HS-27A (cell line): ENCODE measurements at places on chromosomes 6 and 20.

DNA sequence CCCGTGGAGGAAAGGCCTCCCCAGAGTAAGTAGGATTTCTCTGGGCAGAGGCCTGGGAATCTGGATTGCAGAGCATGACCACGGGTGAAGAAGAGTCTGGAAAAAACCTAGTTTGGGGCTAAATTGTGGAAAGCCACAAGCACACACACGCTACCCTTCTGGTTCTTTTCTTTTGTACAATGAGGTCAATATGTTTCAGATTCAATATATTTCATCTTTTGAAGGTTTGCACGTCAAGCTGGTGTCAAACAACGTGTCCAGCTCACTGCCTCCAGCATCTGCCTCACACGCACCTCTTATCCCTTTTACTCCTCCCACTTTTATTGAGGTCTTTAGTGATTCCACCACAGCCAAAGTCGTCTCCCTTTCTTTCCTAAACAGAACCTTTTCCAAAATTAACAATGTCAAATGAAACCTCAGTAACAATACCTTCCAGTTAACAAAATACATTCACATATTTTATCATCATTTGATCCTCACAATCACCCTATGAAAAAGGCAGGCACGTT, 773 bp upstream of the EPB41L2 start:
- DNase-seq: no peak

- no peak for DNase-seq
Measured at GRCh38 chr6:150391890-150392289, 23.1 kb downstream of the IYD start.

DNA sequence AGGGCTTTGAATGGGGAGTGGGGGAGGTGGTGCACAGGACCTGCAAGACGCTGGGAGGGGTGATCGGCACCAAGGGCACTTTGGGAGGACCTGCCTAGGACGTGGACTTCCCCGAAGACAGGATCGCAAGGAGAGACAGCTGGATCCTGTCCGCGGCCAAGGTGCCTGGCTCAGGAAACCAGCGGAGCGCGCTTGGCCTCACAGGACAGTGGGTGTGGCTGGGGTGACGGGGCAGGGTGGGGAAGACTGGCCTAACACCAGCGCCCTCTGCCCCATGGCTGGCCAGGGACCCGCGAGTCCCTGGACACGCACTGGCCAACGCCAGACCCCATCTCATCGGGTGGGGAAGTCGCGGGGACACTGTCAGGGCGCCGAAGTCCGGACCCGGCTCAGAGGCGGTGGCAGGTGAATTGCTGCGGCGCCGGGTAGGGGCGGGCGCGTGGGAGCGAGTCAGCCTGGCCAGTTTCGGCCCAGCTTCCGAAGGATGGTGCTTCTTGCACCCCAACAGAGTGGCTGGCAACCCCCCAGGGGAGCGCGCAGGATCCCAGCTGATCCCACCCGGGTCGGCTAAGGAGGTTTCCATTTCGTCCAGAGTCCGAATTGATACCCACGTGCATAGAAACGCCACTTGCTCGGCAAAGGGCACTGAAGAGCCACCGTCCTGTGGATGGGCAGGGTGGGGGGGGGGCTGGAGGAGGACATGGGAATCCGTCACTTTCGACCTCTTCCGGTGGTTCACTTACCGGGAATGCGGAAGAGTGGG, 785 bp upstream of the THBD start:
- no peak for DNase-seq

GRCh38 chr6:150934380-150934779, 68.9 kb downstream of the MTHFD1L start:
- DNase-seq: peak; percentile 20

DNA sequence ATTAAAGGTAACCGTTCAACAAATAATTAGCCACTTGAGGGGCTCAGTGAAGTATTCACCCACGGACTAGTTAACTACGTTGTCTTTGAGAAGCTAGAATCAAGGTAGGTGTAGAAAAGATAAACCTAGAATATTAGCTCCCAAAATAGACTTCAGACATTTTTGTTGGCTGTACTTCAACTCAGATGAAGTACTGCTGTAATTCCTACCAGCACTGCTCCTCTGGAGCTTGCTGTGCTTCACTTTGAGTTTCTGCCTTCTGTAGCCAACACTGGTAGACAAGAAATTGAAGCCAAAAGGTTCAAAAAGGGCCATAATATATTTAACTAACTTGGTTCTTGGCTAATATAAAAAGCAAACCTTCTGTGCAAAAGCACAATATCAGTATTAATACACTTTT, 18.8 kb upstream of the SDHAF4 start:
- no peak for DNase-seq

GRCh38 chr6:130933712-130934200, 106.5 kb downstream of the SMLR1 start:
- DNase-seq: no peak

DNA sequence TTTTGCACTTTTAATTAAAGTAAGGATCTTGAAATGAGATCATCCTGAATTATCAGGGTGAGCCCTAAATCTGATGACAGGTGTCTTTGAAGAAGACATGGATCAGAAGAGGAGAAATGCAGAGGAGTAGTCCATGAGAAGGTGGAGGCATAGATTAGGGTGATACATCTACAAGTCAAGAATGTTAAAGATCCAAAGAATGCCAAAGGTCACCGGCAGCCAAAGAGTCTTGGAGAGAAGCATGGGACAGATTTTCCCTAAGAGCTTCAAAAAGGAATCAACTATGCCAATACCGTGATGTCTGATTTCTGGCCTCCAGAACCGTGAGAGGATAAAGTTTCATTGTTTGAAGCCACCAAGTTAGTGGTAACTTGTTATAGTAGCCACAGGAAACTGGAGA, 59.0 kb upstream of the THEMIS start:
- DNase-seq: no peak

GRCh38 chr6:13178107-13178506, 150.2 kb downstream of the TBC1D7 start:
- DNase-seq: no peak

- DNase-seq: no peak
Measured at GRCh38 chr6:26331218-26332073, 33.6 kb upstream of the BTN3A2 start.

DNA sequence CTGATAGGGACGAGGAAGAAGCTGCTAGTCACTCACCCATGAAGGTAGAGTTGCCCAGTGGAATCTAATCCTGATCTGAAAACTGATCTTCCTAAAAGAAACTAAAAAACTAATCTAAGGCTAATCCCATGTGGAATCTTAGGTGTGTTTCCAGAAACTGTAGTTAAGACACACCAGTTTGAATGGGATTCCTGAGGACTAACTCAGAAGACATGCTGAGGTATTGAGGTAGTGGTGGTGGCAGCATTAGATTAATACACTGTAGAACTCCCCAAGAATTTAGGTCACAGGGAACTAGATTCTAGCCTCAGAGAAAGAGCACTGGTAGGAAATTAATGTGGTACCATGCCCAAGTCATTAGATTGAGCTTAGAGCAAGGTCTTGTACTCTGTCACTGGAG, 19.6 kb upstream of the AKAP7 start:
- DNase-seq: no peak

- DNase-seq: no peak
Measured at GRCh38 chr6:40244699-40245098, 310.4 kb upstream of the MOCS1 start.
